NCI-H2029 (cell line): ENCODE measurements at places on chromosomes 6 and 20.

DNA sequence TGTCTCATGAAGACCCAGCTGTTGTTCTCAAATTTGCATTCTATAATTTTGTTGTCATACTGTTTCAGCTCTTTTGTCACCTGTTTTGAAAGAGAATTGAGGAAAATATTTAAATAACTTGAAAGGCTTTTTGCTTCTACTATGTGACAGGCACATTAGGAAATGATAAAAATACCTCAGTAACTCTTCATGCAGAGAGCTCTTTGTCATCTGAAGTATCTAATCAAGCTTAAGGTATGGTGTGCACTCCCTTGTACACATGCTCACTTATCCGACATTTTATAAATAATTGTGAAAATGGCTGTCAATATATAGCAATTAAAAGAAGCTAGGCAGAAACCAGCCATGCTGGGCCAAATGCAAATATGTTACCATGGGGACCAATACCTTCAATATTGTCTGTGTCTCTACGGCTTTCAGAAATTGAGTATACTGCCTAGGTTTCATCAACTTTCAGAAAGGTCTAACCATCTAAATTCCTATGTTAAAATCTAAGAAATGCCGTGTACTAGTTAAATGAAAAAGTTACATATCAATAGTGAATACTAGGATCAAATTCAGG is 349.0 kb downstream of the RNGTT start:
- no peak for DNase-seq

DNA sequence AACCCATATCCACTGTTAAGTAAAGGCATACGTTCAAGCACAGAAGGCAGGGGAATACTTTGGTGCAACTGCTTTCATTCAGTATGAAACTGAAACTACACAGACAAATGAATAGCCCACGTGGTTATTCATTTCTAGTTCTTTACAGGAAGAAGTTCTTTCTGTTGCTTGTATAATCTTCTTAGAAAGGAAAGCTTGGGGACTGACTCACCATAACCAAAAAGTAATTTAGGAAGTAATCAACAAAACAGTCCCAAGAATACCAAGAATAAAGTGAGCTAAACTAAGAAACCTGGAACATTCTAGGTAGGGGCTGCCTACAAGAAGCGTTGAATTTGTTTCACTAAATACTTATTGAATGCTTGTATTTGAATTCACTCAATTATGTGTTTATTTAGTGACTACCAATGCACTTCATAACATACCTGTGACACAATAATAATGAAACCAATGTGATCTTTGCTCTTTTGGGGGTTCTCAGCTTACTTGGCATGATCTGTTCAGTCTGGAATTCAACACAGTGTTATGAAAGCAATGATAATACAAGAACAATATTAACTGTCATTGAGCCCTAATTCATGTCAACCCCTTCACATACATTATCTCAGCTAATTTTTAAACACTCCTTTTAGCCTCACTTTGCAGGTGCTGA is 25.1 kb upstream of the KIAA0408 start:
- DNase-seq: no peak

- DNase-seq: peak; percentile 90
These were observed at the start of the genes RPRD1B and TTI1 for GRCh38 chr20:38033330-38034107. TSS of gene RPRD1B (plus strand) at chr20:38033746. CDS start at chr20:38033948, 202 bp downstream. TSS of gene TTI1 (minus strand) at chr20:38033456. CDS start at chr20:38013816, 19,640 bp downstream.

DNA sequence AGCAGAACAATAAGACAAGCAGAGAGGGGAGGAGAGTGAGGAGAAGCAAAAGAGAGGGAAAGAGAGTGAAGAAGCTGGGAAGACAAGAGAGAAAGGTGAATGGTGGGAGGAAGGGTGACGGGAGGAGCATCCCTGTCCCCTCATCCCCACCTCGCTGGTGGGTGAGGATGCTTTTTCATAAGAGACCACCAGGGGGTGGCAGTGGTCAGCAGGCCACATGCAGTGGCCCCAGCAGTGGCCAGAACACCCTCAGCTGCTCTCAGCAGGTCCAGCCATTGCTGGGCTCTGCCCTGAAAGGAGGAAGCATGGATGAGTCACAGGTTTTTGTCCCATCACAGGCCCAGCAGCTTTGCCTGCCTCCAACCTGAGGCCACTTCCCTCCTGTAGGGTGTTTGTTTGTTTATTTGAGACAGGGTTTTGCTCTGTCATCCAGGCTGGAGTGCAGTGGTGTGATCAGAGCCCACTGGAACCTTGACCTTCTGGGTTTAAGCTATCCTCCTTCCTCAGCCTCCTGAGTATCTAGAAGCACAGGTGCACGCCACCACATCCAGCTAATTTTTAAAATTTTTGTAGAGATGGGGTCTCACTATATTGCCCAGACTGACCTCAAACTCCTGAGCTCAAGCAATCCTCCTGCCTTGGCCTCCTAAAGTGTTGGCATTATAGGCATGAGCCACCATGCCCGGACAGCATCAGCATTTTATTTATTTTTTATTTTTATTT is 24.0 kb downstream of the FGD2 start:
- DNase-seq: peak; percentile 46

- DNase-seq: no peak
These were observed 128.1 kb downstream of the MYLK4 start for GRCh38 chr6:2622671-2623070.

GRCh38 chr20:56806952-56807517 is 177.9 kb downstream of the TFAP2C start:
- DNase-seq: no peak

GRCh38 chr20:24098886-24099285 is 110.3 kb upstream of the GGTLC1 start:
- DNase-seq: no peak

DNA sequence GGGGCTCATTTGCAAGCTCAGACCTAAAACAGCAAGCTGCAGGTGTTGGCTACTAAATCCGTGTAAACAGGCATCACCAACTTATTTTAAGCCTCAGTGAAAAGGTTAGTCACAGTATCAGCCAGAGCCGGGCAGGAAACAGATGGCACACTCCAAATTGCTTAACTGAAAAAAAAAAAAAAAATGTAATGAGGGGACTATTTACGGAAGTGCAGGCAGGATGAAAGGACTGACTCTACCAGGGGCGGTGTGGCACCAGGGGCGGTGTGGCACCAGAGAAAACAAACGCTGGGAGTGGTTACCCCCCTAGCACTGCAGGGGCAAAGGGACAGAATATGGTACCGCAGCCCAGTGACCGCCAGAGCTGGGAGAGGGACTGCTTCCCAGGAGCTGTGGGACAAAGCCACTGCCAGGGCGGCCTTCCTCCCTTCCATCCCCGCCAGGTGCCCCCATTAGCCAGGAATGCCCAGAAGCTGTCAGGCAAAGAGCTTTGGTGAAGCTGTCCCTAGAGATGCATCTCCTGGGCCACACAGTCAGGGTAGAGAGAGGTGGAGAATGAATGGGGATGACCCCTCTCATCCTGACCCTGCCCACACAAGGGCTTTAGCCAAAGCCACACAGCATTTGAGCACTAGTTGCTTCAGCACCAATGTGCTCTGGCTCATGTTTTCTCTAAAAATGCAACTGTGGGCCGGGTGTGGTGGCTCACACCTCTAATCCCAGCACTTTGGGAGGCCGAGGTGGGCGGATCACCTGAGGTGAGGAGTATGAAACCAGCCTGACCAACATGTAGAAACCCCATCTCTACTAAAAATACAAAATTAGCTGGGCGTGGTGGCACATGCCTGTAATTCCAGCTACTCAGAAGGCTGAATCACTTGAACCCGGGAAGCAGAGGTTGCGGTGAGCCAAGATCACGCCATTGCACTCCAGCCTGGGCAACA is 39.6 kb upstream of the GFOD1 start:
- peak; percentile 87 for DNase-seq

- no peak for DNase-seq
These were observed 57.1 kb downstream of the KIZ start for GRCh38 chr20:21182832-21183563.
